ENCODE measurements at places on chromosomes 7 and 10. TPM values are rescaled to one million over a fixed set of nuclear protein-coding genes. Genes with fewer than 3 reads are reported as not detected.

The EEPD1 gene
- 5.3 TPM for total RNA-seq

The KIF11 gene
- total RNA-seq = 3.2 TPM

The TRIM56 gene
- total RNA-seq = 12.6 TPM

The YWHAG gene
- total RNA-seq = 71.0 TPM

The AFAP1L2 gene
- total RNA-seq = 3.1 TPM

All from cardiac ventricle fibroblast (primary cell).